HepG2 (cell line): ENCODE measurements at places on chromosomes 13 and 19.
A peak's percentile ranks its signal among the peaks of the same experiment; 100 is the strongest.

- no peaks in the 10 kb centered on the region for H3K36me3 ChIP-seq
- no peaks in the 10 kb centered on the region for H3K4me1 ChIP-seq
- H3K27ac ChIP-seq = no peak overlapping the region
- no peak for DNase-seq
- H3K4me3 ChIP-seq = no peak overlapping the region
Observed at GRCh38 chr13:47917022-47917574, 84.0 kb downstream of the SUCLA2 start.

DNA sequence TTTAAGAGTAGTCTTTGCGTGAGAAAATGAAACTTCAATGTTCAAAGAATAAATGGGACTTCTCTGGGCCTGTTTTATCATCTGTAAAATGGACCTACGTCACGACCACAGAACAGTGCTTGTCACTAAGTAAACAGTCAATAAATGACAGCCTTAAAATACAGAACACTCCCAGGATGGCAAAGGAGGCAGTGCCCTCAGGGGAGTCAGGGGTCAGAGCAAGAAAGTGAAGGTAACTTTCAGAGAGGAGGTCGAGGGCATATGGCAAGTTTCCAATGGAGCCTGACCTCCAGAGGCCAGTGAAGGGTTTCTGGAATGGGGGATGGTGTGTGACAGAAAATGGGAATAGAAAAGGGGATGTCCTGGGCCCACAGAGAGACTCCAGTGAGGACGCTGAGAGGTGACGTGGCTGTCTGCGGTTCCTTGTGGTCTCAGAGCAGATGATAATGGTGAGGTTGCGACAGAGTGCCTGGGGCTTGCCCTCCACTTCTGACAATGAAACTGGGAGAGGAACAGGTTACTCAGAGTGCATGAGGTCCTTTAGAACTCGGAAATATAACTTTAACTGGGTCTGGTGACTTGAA is 91.8 kb downstream of the UBL3 start:
- H3K4me1 ChIP-seq = peaks cover 15% of the 10 kb centered on the region
- peak; percentile 5 for DNase-seq
- no peaks in the 10 kb centered on the region for H3K27me3 ChIP-seq

GRCh38 chr19:54453921-54454780 is 5.2 kb downstream of the LENG8 start:
- H3K36me3 ChIP-seq = peaks cover 81% of the 10 kb centered on the region
- H3K27me3 ChIP-seq = no peaks in the 10 kb centered on the region; the same call in 2 of the 3 replicates
- H3K27ac ChIP-seq = no peak overlapping the region

- no peaks in the 10 kb centered on the region for H3K36me3 ChIP-seq
- no peak for DNase-seq
- no peak overlapping the region for H3K27ac ChIP-seq
- H3K27me3 ChIP-seq = no peaks in the 10 kb centered on the region; the same call in 2 of the 3 replicates
- H3K4me1 ChIP-seq = no peaks in the 10 kb centered on the region
Observed at GRCh38 chr13:108924134-108924533, 294.7 kb downstream of the MYO16 start.

DNA sequence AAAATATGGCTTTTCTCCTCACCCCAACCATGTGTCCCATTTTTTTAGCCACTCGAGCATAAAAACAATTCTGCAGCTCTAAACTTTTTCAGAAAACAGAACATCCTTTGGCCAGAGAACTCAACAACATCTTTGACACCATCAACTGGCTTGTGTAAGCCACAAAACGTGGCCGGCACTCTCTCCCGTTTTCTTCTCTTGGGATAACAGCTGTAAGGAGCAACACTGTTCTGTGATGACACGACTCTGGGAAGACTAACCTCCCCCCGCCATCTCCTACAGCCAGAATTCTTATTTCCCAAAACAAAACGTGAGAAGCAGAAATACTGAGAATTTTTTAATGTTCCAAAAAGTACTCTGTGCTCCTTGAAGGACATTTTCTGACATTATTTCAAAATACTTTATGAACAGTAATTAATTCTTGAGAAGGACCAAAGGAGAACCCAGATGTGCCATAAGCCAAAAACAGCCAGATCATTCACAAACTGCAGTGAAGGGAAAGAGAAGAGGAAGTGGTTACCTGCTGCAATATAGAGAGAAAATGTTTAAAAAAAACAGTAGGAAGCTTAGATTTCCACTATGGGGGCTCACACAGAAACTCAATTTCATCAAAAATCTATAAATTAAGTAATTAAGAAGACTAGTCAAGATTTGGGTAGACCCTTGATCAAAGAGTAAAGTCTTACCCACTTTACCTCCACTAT is 25.8 kb downstream of the COL4A1 start:
- H3K27ac ChIP-seq = no peak overlapping the region
- H3K4me1 ChIP-seq = no peaks in the 10 kb centered on the region
- no peak overlapping the region for H3K4me3 ChIP-seq
- DNase-seq = no peak

- no peaks in the 10 kb centered on the region for H3K36me3 ChIP-seq
- DNase-seq = no peak
- no peak overlapping the region for H3K4me3 ChIP-seq
Observed at GRCh38 chr19:23716792-23717191, 29.8 kb upstream of the ZNF675 start.

DNA sequence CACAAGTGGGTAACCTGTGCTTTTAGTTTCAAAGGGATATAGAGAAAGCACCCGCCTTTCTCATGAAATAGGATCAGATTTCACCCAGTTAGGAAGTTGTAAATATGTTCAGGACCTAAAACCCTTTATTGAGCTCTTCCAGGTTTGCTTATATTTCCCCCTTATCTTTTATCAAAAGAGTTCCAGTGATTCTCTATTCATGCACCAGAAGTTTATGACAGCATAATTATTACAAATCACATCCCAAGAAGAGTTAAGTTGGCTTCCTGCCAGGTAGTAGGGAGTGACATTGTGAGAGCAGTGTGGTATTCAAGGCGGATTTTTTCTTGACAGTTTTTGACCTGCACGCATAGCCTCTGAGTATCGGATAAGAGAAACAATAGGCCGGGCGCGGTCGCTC is 190.3 kb downstream of the STK24 start:
- H3K4me1 ChIP-seq = no peaks in the 10 kb centered on the region
- peaks cover 97% of the 10 kb centered on the region for H3K36me3 ChIP-seq
- DNase-seq = no peak
- H3K27ac ChIP-seq = no peak overlapping the region
- no peak overlapping the region for H3K4me3 ChIP-seq

- H3K27ac ChIP-seq = no peak overlapping the region
- H3K4me1 ChIP-seq = no peaks in the 10 kb centered on the region
- no peak for DNase-seq
- no peak overlapping the region for H3K4me3 ChIP-seq
Observed at GRCh38 chr19:50002386-50002960, 22.7 kb downstream of the VRK3 start.

DNA sequence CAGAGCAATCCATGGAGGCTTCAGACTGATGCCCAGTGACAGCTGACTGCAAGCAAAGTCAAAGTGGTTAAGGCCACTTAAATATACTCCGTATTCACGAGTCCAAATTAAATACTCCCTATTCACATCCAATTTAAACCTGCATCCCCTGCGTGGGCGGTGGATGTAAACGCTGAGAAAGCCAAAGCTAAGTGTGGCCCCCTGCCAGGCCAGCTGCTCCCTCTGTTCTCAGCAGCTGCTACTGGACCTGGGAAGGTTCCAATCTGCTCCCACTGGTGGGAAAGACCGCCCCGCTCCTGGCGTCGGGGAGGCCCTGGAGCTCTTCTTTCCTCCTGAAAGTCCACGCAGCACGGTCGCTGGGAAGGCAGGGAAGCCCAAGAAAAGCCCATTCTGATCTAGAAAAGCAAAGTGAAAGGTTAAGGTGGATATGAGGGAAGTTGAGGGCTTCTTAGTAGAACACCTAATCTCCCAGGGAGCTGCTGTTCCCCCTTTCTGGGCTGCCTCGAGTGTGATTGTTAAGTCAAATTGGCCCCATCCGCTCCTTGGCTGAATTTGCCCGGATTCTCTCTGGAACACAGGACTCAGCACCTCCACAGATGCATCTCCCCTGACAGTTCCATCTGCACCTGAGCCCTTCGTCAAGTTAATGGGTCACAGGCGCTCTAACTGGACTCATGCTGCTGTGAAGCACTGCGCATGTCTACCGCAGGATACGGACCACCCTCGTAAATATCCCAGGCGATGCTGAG is 205.5 kb downstream of the USP12 start:
- no peaks in the 10 kb centered on the region for H3K27me3 ChIP-seq
- peaks cover 94% of the 10 kb centered on the region for H3K4me1 ChIP-seq
- H3K4me3 ChIP-seq = no peak overlapping the region
- no peaks in the 10 kb centered on the region for H3K36me3 ChIP-seq

- peak overlapping the region; percentile 53 for H3K4me3 ChIP-seq
- H3K4me1 ChIP-seq = peaks cover 20% of the 10 kb centered on the region
- no peaks in the 10 kb centered on the region for H3K36me3 ChIP-seq
Observed at GRCh38 chr13:47908197-47908902, 92.7 kb downstream of the SUCLA2 start.

- no peak overlapping the region for H3K27ac ChIP-seq
- no peaks in the 10 kb centered on the region for H3K27me3 ChIP-seq
- DNase-seq = no peak
- no peaks in the 10 kb centered on the region for H3K4me1 ChIP-seq
- no peak overlapping the region for H3K4me3 ChIP-seq
Observed at GRCh38 chr19:30130356-30131122, 188.5 kb downstream of the URI1 start.

DNA sequence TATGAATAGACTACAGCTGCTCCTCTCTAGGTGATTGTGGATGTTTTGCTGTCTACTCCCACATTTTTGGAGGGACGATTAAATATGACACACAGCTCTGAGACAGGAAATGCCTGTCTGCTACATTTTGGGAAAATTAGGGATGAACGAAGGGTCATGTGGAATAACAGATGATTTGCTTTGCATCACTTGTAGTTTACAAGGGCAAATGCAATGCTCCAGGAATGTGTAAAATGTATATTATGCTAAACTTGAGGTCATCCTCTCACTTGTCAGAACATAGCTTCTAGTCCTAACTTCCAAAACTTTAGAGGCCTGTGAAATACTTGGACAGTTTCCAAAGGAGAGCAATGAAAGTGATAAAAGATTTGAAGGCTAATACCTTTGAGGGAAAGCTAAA is 284.2 kb upstream of the DACH1 start:
- no peaks in the 10 kb centered on the region for H3K4me1 ChIP-seq
- H3K27me3 ChIP-seq = no peaks in the 10 kb centered on the region
- no peak overlapping the region for H3K4me3 ChIP-seq
- DNase-seq = no peak
- H3K27ac ChIP-seq = no peak overlapping the region
- H3K36me3 ChIP-seq = no peaks in the 10 kb centered on the region

GRCh38 chr13:47800593-47800992 is 200.5 kb downstream of the SUCLA2 start:
- no peaks in the 10 kb centered on the region for H3K27me3 ChIP-seq
- no peak for DNase-seq
- no peaks in the 10 kb centered on the region for H3K4me1 ChIP-seq
- H3K27ac ChIP-seq = no peak overlapping the region
- H3K4me3 ChIP-seq = no peak overlapping the region

DNA sequence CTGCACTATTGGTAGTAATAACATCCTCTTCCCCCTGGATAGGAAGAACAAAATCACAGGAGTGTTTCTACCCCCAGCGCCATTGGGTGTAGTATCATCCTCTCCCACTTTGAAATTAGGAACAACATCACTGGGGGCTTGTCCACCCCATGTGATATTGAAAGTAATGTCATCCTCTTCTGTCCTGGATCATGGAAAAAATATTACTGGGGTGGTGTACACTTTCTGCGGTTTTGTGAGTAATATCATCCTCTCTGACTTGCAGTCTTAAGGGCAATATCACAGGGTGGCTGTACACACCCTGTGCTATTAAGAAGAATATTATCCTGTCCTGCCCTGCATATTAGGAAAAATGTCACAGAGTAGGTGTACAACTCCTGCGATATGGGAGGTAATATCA is 4.9 kb upstream of the RGCC start:
- DNase-seq = no peak
- no peaks in the 10 kb centered on the region for H3K36me3 ChIP-seq
- H3K4me3 ChIP-seq = no peak overlapping the region
- H3K4me1 ChIP-seq = peaks cover 18% of the 10 kb centered on the region

DNA sequence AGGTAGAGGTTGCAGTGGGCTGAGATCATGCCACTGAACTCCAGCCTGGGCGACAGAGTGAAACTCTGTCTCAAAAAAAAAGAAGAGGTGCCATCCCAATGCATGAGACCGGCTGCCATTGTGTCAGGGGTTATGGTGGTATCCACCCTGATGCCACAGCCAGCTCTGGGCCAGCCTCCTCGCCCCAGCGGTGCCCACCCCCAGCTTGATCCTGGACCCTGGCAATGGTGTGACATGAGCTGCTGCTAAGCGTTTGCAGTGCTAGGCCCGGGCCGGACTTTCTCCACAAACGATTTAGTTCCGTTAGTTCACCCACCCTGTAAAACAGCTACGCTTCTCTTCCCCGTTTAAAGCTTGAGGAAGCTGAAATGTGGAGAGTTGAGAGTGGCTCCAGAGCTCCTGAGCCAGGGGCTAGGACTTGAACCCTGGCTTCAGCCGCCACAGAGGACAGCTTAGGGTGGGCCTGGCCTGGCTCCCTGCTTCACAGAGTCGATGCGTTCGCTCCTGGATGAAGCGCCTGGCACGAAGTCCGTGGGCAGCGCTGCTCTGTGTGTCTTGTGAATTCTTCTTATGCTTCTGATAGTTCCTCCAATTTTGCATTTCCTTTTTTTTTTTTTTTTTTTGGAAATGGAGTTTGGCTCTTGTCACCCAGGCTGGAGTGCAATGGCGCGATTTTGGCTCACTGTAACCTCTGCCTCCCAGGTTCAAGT is 25.5 kb downstream of the NKPD1 start:
- no peak for DNase-seq
- H3K36me3 ChIP-seq = no peaks in the 10 kb centered on the region; the same call in none of the 2 replicates
- no peak overlapping the region for H3K27ac ChIP-seq
- H3K27me3 ChIP-seq = no peaks in the 10 kb centered on the region
- peaks cover 40% of the 10 kb centered on the region for H3K4me1 ChIP-seq

GRCh38 chr19:8209462-8210378 is 550 bp downstream of the CERS4 start:
- H3K4me3 ChIP-seq = peak overlapping the region; percentile 92
- H3K4me1 ChIP-seq = peaks cover 80% of the 10 kb centered on the region
- 0 out of 2 replicates have a peak, but pooled peaks cover 1% of the 10 kb centered on the region for H3K36me3 ChIP-seq
- H3K27ac ChIP-seq = peak overlapping the region; percentile 79
- DNase-seq = no peak
- peaks cover 4% of the 10 kb centered on the region; the same call in 1 of the 3 replicates for H3K27me3 ChIP-seq

DNA sequence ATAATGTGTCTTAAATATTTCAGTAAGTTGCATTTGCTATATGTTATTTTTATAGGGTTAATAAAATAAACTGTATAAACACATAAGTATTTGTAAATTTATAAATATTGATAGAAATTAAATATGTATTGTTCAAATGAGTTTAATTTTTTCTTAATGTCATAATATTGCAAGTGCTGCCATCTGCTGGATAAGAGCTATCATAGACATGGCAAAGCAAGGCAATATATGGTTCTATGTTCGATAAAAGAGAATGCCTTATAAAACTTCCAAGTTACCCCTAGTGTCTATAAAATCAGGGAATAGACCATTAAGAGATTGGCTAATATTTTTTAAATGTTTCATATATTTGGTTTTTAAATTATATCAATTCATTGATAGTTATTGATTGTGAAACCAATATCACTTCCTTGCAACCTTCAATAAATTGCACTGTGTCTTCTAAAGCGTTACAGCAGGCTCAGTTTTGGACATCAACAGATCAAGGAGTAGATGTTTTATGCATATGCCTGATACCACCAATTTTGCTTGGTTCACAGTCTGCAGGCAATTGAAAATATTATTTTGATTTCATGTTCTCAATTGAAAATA is 29.0 kb upstream of the SLITRK6 start:
- H3K4me3 ChIP-seq = no peak overlapping the region
- DNase-seq = peak; percentile 6
- no peaks in the 10 kb centered on the region for H3K36me3 ChIP-seq
- H3K27ac ChIP-seq = no peak overlapping the region
